Right kidney (tissue), 9 donors: ENCODE measurements at places on chromosomes 3 and 15.
A peak's percentile ranks its signal among the peaks of the same experiment; 100 is the strongest.

- DNase-seq = no peak
These were observed 15.7 kb upstream of the PRR23E start for GRCh38 chr3:127177226-127177625.

DNA sequence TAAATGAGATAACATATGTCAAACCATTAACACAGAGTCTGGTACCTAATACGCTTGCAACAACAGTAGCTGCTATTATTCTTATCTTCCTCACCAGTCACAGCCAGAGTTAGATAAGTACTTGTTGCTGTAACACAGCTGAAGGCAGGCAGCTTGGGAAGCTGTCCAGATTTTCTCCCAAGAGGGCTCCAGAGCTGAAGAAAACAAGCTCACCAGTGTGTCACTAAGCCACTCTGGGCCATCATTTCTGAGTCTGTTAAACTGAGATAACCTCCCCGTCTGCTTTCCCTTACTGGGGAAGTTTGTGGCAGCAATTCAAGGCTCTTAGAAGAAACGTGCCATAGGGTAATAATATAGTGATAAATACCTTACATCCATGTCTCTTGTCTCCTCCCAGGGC is 226.3 kb downstream of the TAFA4 start:
- DNase-seq = no peak

- no peak for DNase-seq
These were observed 144.6 kb upstream of the RASGRP1 start for GRCh38 chr15:38709196-38709595.

- DNase-seq = no peak
These were observed 446.8 kb downstream of the CHL1 start for GRCh38 chr3:643376-643775.

DNA sequence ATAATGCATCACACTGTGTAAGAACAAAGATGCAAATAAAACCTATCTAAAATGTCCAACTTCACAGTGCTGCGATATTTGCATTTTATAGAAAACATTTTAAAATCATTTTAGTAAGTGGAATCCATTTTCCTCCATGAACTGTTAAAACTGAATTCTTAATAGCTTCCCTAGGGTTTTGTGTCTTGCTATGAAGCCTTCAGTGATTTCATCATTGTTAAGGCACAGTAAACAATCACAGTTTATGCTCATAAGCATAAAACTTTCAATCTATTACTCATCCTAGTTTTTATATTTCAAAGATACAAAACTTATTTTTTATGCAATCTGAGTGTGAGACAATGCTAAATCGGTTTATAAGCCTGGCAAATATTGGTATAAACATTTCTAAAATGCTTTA is 509.7 kb downstream of the TUSC7 start:
- DNase-seq = no peak

DNA sequence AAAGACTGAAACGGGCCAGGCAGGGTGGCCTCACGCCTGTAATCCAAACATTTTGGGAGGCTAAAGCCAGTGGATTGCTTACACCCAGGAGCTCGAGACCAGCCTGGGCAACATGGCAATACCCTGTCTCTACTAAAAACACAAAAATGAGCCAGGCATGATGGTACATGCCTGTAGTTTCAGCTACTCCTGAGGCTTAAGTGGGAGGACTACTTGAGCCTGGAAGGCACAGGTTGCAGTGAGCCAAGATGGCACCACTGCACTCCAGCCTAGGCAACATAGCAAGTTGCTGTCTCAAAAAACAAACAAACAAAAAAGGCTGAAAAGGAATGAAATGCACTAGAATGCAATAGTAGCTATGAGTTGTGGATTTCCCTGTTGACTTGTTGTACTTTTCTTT is 94.7 kb downstream of the STAG1 start:
- no peak for DNase-seq

GRCh38 chr3:100993309-100993708 is at the start of gene ABI3BP:
Gene ABI3BP, minus strand, starts transcription at chr3:100993421. Its CDS starts 37 bp downstream, at chr3:100993384.
- DNase-seq = peak; percentile 4

DNA sequence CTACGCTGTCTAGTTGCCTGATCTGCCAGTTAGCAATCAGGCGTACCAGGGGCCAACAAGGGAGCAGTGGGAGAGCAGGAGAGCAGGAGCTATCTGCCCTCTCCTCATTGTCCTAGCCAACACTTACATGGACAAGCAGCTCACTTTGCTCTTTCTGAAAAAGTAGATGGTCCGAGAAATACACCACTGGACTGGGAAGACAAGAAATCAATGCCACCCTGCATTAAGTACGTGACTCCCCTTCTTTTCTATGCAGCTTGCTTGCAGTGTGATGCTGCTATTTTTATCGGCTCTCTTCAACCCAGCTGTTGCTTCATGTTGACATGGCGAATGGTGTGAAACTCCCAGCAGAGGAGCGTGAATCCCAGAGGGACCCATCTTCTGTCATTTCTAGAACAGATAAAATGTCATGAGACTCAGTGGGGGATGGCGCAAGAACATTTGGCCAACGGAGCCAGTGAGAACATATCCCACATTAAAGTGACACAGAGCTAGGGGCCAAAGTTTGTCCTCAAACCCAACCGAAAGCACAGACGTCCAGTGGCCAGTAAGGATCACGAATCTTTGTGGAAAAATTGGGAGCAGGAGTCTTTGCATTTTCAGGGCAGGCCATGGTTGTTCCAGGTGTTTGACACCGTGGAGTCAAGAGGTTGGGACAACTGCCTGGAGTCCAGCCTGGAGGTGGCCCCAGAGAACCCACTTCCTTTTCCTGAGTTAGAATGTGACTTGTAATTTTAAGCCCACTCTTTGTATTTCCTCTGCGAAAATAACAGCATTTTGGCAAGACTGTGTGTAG is 53.7 kb upstream of the MEF2A start:
- no peak for DNase-seq

DNA sequence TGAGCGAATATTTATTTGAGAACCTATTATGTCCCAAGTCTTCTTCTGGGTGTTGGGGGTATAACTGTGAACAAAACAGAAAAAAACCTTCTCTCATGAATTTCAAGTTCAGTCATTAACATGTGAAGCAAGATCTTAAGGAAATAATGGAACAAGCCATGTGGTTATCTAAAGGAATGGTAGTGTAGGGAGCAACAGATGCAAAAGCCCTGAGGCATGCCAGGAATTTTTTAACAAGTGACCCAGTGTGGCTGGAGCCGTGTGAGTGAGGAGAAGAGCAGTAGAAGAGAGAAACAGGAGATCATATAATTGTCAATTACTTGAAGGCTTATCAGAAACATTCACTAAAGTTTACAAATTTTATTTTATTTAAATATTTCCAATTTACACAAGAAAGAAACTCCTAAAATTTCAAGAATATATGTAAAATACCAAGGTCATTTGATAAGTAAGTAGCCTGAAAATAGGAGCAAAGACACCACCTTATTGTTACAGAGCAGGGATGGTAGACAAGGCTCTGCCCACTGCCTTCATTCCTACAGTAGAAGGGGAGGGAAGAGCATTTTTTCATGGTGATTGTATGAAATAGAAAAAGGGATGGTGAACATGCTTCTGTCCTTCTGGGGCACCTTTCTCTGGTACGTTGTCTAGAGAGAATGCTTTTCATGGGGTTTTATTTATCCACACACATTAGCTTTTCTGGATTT is 345.1 kb downstream of the PLOD2 start:
- DNase-seq = no peak

DNA sequence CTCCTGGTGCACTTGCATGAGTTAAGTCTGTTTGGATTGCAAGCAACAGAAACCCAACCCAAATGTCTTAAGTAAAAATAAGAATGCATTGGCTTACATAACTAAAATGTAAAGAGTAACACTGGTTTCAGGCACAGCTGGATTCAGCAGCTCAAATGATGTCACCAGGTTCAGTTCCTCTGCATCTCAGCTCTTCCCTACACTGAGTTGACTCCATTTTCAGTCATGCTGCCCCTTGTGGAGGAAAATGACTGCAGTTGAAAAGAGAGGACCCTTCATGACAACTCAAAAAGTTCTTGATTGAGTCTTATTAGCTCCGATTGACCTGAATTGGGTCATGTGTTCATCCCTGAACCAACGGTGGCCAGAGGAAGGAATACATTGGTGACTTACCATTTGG is 138.5 kb upstream of the ABI3BP start:
- DNase-seq = no peak

GRCh38 chr3:170002231-170002630 is 35.6 kb upstream of the GPR160 start:
- no peak for DNase-seq

DNA sequence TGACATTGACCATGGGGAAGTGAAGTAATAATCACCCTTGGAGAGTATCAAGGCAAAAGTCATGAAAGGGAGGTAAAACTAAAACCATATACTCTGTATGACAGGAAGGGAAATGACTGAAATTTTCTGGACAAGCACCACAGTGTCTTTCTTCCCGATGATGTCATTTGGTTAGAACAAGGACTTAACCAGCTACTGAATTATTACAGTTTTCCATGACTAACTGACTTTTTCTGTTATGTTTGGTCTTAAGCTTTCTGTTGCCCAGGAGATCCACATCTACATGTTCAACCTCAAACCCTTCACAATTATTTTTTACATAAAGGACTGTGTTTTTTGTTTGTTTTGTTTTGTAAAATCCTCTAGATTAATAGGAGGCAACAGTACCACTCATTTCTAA is 191.9 kb upstream of the IL12A start:
- DNase-seq = no peak

DNA sequence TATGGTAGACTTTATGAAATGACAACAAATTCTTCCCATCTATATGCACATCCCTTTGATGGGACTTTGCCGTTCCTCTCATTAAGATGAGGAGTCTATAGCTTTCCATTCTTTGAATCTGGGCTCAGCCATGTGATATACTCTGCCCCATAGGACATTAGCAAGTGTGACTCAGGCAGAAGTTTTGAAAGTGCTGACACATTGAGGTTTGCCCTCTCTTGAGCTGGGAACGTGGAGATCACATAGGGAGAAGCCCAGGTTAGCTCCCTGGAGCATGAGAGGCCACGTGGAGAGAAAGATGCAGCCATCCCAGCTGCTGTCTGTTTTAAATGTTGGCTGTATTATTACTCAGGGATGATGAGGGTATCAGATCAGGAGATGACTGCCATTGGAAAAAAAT is 67.7 kb upstream of the OXTR start:
- no peak for DNase-seq

DNA sequence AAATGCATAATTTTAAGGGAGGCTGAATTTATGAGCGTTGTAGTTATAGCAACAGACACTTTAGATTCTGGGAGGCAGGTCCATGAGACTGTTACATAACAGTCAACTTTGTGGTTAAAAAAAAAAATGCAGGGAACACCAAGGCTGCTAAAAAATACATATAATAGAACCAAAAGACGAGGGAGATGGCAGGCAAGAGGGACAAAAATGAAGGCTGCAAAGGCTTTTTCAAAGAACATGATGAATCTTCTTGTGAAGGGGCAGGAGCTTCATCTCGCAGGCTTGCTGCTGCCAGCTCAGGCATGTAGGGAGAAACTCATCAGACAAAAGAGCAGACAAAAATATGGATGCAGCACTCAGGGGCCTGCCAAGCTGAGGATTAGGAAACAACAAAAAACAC is 243.9 kb downstream of the SHQ1 start:
- no peak for DNase-seq

DNA sequence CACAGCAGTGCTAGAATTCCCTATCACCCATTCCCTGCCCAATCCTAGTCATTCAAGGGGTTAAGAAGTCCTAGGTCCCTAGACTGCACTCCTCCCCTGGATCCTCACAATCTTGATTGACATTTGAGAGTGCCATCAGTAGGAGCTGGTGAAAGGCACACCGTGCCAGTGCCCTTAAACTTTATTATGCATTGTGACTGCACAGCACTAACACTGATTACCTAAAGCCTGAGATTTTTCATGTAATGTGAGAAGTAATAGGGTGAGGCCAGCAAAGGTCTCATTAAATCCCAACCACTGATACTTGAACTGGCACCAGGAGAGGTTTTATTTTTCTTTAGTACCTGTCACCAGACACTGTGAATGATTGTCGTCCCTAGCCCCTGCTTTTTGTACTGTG is 16.3 kb downstream of the GXYLT2 start:
- DNase-seq = peak; percentile 39

GRCh38 chr3:72657666-72658065 is 190.6 kb downstream of the SHQ1 start:
- DNase-seq = no peak

DNA sequence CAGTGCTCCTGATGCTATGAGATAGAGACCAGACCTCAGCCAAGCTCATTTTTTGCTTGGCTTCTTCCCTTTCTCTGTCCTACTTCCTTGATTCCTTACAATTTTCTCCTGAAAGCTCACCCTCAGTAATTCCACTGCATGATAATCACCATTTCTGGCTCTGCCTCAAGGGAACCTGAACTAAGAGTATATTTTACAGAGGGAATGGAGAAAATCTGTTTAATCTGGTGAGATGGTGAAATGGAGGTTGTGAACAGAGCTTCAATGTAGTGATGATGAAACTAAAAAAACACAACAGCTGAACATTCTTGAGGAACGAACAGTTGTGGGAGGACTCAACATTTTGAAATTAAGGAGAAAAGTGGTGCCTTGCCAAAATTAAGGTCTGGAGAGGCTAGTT is 16.3 kb downstream of the HHLA2 start:
- no peak for DNase-seq

DNA sequence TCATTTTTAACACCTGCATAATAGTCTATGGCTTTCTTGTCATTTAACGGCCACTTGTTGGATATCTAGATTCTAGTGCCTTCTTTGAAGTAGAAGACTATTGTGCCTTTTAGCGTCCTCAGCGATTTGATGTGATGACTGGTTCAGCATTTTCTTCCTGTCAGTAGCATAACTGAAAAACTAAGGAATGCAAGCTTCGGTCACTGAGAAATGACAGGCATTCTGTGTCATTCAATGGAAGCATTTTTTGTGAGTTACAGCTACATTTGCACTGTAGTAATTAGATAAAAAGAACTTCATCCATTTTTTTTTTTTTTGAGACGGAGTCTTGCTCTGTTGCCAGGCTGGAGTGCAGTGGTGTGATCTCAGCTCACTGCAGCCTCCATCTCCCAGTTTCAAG is 10.3 kb downstream of the NEK11 start:
- no peak for DNase-seq

GRCh38 chr3:143525408-143525807 is 322.9 kb downstream of the SLC9A9 start:
- DNase-seq = no peak
